Progenitor cell of endocrine pancreas (in vitro differentiated cells): ENCODE measurements at places on chromosomes 4 and X. TPM values are rescaled to one million over a fixed set of nuclear protein-coding genes. Genes with fewer than 3 reads are reported as not detected.

- no peak for DNase-seq
These were observed 166.1 kb downstream of the EFNB1 start for GRCh38 chrX:68994891-68995255.

- no peak for DNase-seq
These were observed 136.2 kb downstream of the CDS1 start for GRCh38 chr4:84719115-84719514.

DNA sequence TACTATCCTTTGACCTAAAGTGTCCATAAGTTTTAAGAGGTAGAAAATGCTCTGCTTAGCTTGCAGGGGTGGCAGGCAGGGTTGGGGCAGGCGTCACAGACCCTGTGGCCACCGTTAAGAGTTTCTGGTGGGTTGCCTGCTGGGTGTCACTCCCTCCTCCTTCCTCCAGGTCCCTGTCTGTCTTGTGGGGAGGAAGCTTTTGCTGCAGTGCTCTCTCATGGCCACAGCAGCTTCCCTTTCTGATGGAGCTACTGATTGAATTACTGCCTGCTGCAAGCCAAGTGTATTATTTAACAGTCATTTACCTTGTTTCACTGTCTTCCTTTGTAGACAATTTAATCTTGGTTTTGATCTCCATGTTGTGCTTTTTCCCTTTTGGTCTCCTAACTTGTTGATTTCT lies 384.6 kb downstream of the IDS start:
- no peak for DNase-seq

PFKFB1 gene
- 0.77 and 0.82 TPM in 2 replicates for total RNA-seq

FMR1NB gene
- not detected in 2 replicates for total RNA-seq

PHKA1 gene
- 10.8 and 11.8 TPM in 2 replicates for total RNA-seq
